ENCODE measurements at places on chromosomes 1 and 21.
A peak's percentile ranks its signal among the peaks of the same experiment; 100 is the strongest.

GRCh38 chr1:82485591-82486369, 685.0 kb downstream of the ADGRL2 start:
- DNase-seq: peak; percentile 76

GRCh38 chr1:234942879-234943506, 185.6 kb downstream of the TOMM20 start:
- no peak for DNase-seq

GRCh38 chr21:45421071-45421845, 16.3 kb downstream of the COL18A1 start:
- DNase-seq: peak; percentile 25

DNA sequence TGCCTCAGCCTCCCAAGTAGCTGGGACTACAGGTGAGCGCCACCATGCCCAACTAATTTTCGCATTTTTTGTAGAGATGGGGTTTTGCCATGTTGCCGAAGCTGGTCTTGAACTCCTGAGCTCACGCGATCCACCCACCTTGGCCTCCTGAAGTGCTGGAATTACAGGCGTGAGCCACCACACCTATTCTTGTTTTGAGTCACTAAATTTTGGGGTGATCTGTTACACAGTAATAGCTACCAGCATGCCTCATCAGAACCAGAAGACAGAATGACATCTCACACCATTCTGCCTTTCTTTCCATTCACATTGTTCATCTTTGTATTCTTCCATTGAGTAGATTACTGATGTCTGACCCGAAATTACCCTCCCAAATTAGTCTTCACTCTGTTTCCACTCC, 9.1 kb downstream of the RHBDL2 start:
- DNase-seq: no peak

- DNase-seq: peak; percentile 62
These were observed 49.0 kb downstream of the MAP10 start for GRCh38 chr1:232853994-232854797.

- DNase-seq: no peak
These were observed 765 bp upstream of the VPS45 start for GRCh38 chr1:150066838-150067183.

- no peak for DNase-seq
These were observed 48.0 kb downstream of the MAN1C1 start for GRCh38 chr1:25664357-25665199.

DNA sequence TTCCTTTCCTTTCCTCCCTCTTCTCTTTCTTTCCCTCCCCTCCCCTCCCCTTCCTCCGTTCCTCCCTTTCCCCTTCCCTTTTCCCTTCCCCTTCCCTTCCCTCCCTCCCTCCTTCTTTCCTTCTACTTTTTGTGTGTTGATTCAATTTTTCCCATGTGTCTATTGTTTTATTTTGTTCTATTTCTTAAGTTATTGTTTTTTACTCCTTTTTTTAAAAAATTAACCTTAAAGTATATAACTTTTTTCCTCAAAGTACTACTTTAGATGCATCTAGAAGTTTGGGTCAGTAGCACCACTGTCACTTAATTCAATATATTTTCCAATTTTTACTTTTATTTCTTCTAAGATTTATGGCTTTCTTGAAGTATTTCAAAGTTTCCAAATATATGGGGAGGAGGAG, 448.2 kb upstream of the VAMP3 start:
- DNase-seq: no peak

DNA sequence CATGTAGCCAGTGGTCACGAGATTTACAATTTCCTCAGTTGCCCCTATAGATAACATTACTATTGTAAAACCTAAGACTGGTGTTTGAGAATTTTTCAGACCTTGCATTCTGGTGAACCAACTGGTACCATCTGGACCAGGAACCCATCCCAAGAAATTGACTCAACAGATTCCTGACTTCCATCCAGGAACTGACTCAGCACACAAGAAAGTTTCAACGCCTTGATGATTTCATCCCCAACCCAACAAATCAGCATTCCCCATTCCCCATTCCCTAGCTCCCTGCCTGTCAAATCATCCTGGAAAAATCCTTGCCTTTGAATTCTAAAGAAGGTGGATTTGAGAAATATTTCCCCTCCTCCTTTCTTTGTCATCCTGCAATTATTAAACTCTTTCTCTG, 529.8 kb upstream of the PRMT6 start:
- DNase-seq: peak; percentile 50

All from ACHN (cell line).